ENCODE measurements at places on chromosomes 12 and 14. TPM values are rescaled to one million over a fixed set of nuclear protein-coding genes. Genes with fewer than 3 reads are reported as not detected.

Gene ACIN1
- total RNA-seq, result 102 TPM

Gene NPFF
- not detected for total RNA-seq

Gene ZC2HC1C
- 0.67 TPM for total RNA-seq

Gene TPPP2
- not detected for total RNA-seq

Gene CCDC175
- total RNA-seq, result not detected

Gene NPAS3
- 0.33 TPM for total RNA-seq

Gene RPGRIP1
- total RNA-seq, result not detected

Gene IFNG-AS1
- total RNA-seq, result not detected

Gene BEGAIN
- 0.10 TPM for total RNA-seq

All from vein endothelial cell (primary cell).